ENCODE measurements at places on chromosomes 5 and 9.

- DNase-seq, result no peak
These were observed 11.4 kb downstream of the DCANP1 start for GRCh38 chr5:135435467-135436330.

GRCh38 chr9:5876026-5876425 lies 14.7 kb upstream of the MLANA start:
- no peak for DNase-seq

- DNase-seq, result no peak
These were observed 840.4 kb upstream of the WWC1 start for GRCh38 chr5:167451076-167451475.

GRCh38 chr5:35856765-35857351 lies at the start of gene IL7R:
Gene IL7R, plus strand, starts transcription at chr5:35856891. Its CDS starts 87 bp downstream, at chr5:35856978.
- DNase-seq, result no peak

- DNase-seq, result peak; percentile 75
These were observed 22.8 kb downstream of the SMIM3 start for GRCh38 chr5:150801117-150801927.

DNA sequence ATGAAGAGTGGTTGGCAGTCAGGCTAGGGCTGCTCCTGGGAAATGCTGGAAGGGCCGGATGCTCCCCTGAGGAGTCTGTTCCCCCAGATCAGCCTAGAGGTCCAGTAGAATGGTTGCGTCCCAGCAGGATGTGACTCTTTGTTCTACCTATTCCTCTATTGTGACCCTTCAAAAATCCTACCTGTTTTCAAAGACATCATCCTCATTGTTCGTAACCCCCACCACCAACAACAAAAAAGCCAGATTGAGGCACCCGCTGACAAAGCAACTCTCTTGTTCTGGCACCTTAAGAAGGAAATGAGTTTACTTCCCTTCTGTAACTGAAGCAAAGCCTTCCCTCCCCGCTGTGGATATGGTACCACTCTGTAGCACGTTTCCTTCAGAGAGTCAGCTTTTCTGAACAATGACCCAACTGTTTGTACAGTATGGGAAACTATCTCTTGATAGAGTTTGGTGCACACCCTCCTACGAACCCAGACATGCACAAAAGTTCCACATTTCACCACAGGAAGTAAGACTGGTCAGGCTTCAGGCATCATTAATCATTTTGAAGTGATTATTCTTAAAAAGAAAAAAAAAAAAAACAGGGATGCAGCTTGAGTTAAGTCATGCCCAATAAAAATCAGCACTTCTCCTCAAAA lies 207.2 kb downstream of the ENC1 start:
- no peak for DNase-seq

GRCh38 chr5:39177631-39177964 lies 41.8 kb downstream of the FYB1 start:
- no peak for DNase-seq

- no peak for DNase-seq
These were observed 110.1 kb downstream of the MED27 start for GRCh38 chr9:131969469-131969989.

DNA sequence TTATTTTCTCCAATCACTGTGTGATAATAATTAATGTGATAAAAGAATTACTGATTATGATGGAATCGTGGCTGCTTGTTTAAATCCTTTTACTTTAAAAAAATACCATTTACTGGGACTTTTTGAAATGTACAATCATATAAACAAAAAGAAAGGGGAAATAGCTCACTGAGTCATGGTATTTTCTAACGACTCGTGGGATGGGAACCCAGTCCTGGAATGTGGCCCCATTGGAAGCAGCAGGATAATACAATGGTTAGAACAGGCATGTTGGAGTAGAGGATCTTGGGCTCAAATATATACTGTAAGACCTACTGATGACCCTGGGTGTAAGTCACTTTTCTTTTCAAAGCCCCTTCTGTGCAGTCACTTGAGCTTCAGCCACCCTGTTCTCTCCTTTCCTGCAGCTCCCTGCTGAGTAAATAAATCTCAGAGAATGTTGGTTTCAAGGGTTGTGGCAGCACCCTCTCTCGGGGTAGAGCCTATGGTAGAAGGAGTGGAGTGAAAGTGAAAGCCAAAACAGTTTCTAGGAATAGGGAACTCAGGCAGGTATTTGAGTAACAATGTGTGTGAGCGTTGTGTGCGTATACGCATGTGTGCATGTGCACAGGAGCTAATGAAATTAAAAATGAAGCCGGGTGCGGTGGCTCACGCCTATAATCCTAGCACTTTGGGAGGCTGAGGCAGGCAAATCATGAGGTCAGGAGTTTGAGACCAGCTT lies 40.8 kb upstream of the LARP1 start:
- no peak for DNase-seq

DNA sequence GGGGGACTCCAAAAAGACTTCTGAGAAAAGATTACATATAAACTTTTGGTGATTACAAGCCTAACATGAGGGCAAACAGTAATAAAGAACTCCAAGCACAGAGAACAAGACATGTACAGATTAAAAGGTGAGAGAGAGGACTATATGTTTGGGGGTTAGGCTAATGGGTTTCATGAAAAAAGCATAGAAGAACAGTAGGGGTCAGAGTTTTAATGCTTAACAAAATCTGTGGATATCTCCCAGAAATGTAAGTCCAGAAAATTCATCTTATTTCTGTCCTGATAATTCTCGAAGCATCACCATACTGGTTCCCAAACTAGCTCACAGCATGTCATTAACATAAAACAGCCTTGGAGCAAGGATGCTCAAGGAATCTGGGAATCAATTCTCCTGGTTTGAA lies 137.2 kb downstream of the ARRDC3 start:
- no peak for DNase-seq

DNA sequence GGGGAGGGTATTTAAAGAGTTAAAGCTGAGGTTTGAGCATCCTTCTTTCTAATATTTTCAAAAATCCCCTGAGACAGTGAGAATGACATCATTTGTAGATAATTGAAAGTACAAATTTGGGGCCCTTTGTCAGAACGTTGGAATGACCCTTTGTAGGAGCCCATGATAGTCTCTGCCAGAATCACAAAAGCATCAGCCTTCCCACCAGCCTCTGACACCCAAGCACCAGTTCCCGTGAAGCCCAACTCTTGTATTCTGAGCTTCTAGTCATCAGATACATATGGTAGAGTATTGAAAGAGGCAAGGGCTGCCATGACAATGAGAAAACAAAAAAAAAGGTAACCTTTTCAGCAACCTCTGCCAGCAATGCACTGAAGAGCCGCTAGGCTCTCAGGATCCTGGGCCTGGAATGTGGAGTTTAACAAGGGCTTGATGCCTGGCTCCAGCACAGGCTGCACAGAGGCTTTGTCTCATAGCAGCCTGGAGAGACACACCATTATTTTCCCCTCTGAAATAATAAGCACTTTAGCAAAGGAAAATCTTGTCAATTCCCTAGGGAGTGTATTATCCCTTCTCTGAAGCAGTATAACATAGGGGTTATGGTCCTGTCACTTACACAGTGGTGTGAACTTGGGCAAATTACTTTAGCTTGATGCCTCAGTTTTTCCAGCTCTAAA lies 114.4 kb downstream of the ZNF608 start:
- no peak for DNase-seq

DNA sequence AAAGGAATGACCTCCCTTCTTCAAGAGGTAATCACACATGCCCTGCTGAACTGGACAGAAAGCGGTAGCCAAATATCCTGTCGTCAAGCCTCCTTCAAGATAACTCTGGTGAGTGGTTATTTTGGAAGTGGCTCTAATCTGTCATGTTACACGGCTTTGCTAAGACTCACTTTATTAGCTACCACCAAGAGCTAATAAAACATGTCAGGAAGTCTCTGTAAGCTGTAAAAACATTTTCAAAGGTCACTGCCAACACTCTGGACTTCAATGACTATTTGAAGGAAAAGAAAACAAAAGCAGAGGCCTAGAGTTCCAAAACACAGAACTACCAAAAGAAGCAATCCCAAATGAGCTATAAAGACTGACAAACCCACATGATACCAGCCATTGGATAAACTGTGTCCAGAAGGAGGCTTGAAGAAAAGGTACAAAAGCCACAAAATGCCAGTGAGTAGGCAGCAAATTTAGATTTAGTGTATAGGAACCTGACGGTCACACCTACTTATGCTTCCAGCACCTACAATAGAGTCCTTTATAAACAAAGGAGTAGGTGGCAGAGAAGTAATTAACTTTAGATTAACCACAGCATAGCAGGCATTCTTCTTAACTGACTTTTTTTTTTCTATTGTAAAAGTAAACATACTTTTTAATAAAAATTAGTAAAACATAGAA lies 97.3 kb upstream of the EQTN start:
- no peak for DNase-seq

DNA sequence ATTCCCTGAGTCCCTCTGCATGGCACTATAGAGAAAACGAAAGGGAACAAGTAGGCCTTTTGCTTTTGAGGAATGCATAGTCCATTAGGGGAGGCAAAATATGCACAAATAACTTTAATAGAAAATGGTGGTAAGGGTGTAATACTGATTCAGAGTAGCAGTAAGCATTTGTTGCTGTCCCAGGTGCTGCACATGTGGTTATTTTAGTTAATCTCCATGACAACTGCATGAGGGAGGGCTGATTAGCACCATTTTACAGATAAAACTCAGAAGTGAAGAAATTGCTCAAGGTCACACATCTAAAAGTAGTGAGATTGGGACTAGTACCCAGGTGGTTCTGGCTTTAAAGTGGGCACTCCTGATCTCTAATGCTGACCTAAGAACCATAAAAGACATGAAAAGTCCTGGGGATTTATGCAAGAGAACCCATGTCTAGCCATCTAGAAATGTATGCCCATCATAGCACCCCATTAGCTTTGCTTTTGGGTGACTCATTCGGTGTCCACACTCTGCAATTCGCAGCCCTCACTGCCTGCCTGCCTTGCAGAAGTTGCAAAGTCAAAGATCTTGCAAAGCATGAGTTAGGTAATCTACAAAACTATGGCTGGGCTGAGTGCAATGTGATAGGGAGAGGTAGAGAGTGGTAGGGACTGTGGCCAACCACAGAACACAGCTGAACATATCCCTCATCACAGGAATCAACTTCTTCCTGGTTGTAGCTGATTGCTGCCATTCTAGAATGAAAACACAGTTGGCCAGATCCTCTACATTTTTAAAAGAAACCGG lies 195.2 kb downstream of the PTTG1 start:
- DNase-seq, result no peak

All from brain (organoid and tissue), 16 donors.